ENCODE measurements at places on chromosomes 7 and 10.

DNA sequence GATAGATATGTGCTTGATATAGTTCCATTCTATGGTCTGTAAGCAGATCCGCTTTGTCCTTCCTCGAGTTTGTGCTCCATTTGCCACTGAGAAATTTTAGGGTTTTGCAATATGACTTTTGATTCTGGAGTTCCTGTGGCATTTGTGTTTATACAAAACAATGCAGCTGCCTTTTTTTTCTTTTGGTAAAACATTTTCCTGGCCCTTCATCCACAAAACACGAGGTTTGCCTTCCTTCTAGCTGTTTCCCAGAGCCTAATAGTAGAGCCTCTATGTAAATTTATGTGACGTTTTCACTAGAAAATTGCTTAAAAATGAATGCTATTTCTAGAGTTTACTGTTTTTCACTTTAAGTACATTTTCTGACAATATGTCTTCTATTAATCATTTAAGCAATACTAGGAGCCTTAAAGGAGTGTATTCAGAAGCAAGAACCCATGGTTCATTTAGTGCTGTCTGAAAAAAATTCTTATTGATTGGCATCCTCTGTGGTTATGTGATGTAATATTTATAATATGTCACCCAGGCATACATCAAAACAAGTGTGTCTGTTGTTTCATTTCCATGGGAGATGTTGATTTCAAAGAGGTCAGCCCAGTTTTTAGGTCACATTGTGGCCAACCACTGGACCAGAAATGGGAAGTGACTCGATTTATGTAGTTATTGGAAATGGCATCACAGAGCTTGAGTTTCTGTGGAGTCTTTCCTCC lies 618.3 kb downstream of the LRMDA start:
- no peak for DNase-seq

GRCh38 chr10:123061865-123062264 lies 53.1 kb downstream of the ACADSB start:
- DNase-seq: no peak

DNA sequence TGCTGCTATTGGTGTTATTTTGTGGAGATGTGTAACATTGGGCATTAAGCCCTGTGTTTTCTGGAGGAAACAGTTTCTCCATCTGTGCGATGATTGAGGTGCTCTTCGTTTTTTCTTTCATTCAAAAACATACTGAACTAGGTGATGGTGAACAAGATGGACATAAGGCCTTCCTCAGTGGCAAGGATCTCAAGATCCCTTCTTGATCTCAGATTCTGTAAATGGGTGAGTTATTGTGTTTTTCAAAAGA lies 759 bp upstream of the ELAPOR2 start:
- no peak for DNase-seq

DNA sequence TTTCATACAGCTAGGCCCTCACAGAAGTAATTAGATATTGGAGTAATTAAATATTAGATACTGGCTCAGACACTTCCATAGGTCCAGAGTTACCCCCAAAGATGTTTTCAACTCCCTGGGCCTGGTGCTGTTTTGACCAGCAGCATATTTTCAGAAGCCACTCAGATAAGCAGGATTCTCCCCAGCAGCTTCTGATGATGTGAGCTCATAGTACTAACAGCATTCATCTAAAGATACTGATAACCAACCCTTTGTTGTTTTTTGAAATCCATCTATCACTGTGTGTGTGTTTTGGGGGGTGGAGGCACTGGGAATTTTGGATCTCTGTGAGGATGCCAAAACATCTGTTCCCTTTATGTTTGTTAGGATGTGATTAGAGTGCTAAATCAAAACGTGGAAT lies 52.7 kb downstream of the VPS50 start:
- DNase-seq: no peak

GRCh38 chr10:12594448-12594944 lies 245.1 kb downstream of the CAMK1D start:
- no peak for DNase-seq

DNA sequence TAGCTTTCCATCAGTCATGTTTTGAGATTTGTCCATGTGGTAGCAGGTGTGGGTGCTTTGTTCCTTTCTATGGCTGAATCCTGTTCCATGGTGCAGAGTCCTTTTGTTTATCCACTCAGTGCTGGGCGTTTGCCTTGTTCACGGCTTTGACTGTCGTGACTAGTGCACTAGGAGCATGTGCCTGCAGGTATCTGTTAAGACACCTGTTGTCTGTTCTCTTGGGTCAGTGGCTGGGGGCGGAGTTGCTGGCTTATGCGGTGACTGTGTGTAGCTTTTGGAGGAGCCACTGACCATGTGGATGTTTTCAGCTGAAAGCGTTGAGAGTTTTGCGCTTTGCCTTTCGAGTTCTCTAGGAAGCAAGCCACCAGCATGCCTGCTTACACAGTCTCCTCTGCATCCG lies 573.1 kb upstream of the FOXK1 start:
- DNase-seq: no peak

GRCh38 chr7:38563741-38564140 lies 67.4 kb downstream of the AMPH start:
- DNase-seq: no peak

GRCh38 chr7:158074896-158075632 lies 512.6 kb downstream of the PTPRN2 start:
- no peak for DNase-seq

- DNase-seq: no peak
Observed at GRCh38 chr10:117499248-117500105, 43.1 kb upstream of the EMX2 start.

GRCh38 chr7:130823060-130823459 lies 89.1 kb upstream of the KLF14 start:
- DNase-seq: no peak

DNA sequence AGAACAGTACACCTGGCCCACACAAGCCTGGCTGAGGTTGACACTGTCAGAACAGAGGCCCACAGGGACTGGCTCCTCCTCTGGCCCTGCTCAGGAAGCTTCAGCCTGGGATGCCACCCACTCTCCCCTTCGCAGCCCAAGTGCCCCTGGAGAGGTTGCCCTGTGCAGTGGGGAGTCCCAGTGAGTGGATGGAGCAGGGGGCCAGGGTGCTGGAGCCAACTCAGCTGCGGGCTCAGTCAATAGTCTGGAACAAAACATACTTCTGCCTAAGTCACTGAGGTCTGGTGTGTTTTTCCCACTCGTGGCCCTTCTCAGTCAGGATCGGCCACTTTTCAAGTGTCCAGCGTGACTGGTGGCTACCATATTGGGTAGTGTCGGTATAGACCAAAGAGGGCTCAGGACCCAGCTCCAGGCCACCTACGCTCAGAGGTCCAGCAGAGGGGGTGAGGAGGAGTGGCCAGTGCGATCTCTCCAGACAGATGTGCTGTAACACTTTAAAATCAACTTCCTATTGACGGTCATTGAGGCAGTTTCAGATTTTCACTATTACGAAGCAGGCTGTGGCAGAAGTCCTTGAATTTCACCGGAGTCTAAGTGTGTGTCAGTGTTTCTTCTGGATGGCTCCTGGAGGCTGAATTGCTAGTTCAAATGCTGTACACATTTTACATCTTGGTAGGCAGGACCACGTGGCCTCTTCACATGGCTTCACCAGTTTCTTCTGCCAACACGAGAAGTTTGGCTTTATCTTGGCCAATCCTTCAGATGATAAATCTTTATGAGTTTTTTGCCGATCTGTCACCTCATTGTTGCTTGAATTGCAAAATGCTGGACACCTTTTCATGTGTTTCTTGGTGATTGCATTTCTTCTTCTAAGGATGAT lies 994 bp upstream of the GCK start:
- DNase-seq: no peak

- no peak for DNase-seq
Observed at GRCh38 chr7:140691376-140692045, 5.0 kb upstream of the NDUFB2 start.

- no peak for DNase-seq
Observed at GRCh38 chr7:79454361-79454960, 994 bp upstream of the MAGI2 start.

DNA sequence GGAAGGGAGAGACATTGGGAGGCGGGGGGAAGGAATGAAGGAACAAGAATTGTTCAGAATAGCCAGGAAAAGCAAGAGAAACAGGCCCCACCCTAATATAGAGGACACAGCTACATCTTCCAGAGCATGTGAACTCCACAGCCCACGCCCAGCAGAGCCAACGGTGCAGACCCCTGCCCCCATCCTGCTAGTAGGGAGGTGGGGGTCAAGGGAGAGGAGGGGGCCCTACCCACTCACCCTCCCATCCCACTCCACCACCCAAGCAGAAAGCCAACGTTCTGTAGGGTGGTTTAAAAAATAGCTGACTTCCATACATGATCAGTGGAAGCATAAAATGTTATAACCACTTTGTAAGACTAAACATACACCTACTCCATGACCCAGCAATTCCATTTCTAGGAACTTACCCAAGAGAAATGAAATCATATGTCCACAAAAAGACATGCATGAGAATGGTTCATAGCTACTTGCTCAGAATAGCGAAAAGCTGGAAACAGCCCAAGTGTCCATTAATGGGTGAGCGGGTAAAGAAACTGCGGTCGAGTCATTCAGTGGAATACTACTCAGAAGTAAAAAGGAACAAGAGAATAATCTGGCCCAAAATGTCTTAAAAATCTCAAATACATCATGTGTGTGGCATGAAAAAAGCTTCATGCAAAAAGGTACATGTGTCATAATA lies 31.8 kb downstream of the CTBP2 start:
- DNase-seq: no peak

GRCh38 chr10:98463016-98463415 lies 16.3 kb upstream of the HPS1 start:
- DNase-seq: no peak

GRCh38 chr7:130393101-130393561 lies 12.8 kb downstream of the CPA1 start:
- DNase-seq: no peak

- no peak for DNase-seq
Observed at GRCh38 chr7:101545441-101546190, 83.5 kb downstream of the MYL10 start.

DNA sequence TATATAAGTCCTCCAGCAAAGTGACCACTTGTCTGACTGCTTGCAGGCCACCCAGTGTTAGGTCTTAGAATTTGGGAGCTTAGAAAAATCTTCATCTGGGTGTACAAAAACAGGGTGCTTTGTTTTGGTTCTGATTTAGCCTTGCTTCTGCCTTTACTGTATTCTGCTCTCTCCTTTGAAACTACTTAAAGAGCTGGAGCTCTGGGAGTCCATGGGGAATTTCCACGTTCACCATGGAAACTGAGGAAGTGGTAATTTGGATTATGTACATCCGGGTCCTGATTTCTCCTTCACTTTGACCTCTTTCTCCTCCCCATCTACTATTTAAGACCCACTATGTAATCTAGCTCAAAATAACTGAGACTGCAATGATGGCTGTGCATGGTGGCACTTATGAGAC lies 103.0 kb downstream of the JAZF1 start:
- no peak for DNase-seq

Data from GOT3 (cell line).